Stimulated activated CD8-positive, alpha-beta memory T cell treated with anti-CD3 and anti-CD28 coated beads, Interleukin-4, amount 100 ng/mL, for 4 hours (primary cell): ENCODE measurements at places on chromosomes 6 and 20.
A peak's percentile ranks its signal among the peaks of the same experiment; 100 is the strongest.

DNA sequence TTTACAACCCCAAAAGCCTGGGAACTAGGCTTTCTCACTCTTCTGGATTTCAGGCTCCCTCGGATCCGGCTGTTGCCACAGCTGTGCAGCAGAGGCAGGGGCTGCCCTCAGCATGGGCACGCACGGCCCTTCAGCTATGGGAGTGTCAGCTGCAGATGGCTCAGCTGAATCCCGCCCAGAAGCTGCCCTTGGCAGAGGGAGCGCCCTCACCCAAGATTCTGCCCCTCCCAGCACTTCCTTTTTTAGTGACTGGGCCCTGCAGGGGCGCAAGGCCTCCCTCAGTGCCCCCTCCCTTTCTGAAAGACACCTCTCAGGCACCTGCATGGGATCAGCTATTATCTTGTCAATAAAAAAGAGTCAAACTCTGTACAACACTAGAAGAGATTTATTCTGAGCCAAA, 67.9 kb upstream of the THBS2 start:
- no peak for DNase-seq

- DNase-seq: no peak
Observed at GRCh38 chr20:53778041-53778516, 184.4 kb upstream of the ZNF217 start.

GRCh38 chr20:61802721-61803311, 262.9 kb downstream of the TAF4 start:
- DNase-seq: no peak

DNA sequence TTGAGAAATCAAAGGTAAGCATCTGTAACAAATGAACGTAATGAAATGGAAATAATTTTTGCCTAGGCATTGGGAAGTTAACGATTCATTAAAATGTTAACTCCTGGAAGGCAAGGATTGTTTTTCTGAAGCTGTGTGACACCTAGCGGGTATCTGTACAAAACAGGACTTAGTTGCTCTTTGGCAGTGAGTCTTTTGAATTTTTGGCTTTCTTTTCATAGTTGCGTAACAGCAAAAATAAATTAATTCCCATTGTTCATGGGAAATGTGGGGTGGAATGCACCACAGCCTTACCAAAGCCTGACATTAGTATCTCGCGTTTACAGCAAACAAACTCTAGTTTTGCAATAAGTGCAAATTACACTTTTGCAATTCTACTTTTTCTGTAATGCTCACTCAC, 92.7 kb upstream of the DTNBP1 start:
- DNase-seq: no peak

- no peak for DNase-seq
Observed at GRCh38 chr6:31978831-31979230, 3.0 kb upstream of the C4A start.

GRCh38 chr6:31462964-31463870, 34.7 kb upstream of the MICB start:
- DNase-seq: peak; percentile 76

GRCh38 chr20:9389346-9389745, 125.0 kb upstream of the LAMP5 start:
- DNase-seq: no peak

DNA sequence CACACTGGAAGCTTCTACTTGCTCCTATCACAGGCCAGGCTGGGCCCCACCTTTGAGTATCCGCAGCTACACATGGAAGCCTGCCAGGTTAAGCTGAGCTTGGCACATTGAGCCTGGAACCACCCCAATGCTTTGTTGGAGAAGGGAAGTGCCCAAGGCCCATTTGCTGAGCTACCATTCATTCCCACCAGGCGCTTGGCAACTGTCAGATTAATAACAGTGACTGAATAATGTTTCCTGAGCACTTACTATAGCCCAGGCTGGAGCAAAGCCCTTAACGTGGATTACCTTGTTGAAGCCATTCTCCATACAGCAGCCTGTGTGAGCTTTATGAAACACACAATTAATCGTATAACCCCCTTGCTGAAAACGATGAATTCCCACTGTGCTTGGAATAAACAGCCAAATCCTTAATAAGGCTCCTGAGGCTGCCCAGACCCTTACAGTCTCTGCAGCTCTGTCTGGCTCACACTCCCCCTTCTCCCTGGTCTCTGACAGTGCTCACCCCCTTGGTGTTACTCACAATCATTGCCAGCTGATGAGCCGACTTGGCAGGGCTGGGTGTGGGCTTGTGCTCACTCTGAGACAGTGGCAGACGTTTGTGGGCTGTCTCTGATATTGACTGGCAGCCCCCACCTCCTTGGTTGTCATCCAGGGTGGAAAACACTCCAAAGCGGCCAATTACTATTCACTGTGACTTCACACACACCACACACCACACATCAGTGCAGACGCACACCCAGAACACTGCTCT, 357.1 kb downstream of the MAFB start:
- no peak for DNase-seq

GRCh38 chr20:51514836-51515235, 27.7 kb downstream of the NFATC2 start:
- DNase-seq: no peak

GRCh38 chr6:88137915-88138314, 28.2 kb downstream of the CNR1 start:
- DNase-seq: no peak

DNA sequence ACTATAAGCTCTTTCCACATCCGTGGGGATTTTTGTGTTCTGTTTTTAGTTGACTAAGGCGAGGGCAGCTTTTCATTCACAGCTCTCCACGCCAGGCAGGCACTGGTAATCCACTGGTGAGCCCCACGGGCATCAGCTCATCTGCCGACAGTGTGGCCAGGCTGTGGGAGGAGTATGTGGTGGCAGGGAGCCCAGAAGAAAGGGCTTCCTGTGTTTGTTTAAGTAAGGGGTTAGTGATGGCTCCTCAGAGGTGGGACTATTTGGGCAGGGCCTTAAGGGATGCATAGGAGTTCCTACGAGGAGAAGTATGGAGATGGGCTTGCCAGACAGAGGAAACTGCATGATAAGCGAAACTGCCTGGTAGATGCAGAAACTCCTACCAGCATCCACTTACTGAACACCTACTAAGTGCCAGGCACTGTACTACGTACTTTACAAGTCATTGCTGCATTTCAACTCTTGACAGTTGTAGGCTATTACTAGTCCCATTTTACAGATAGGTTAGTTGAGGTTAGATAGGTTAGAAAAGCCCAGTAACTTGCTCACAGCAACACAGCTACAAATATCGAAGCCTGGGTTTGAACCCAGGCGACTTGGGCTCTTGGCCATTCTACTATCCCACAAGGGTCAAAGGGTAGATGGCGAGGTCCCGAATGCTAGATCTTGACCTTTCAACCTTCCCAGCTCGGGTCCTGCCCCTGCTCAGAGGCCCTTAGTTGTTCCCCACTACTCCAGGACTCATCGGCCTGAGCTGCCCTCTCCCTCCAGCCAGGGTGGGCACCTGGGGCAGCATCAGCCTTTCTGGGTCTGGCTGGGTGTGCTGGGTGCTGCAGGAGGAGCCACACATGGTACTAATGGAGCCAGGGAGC, 55.1 kb downstream of the CEBPB start:
- DNase-seq: no peak

- DNase-seq: no peak
Observed at GRCh38 chr6:15399641-15400470, 154.0 kb downstream of the JARID2 start.

- DNase-seq: no peak
Observed at GRCh38 chr20:37372441-37372840, 26.5 kb downstream of the SRC start.

- no peak for DNase-seq
Observed at GRCh38 chr6:127956956-127957355, 56.1 kb upstream of the THEMIS start.

GRCh38 chr6:20870493-20870892, 336.2 kb downstream of the CDKAL1 start:
- DNase-seq: no peak

GRCh38 chr6:89508755-89509563, 76.0 kb downstream of the ANKRD6 start:
- no peak for DNase-seq

DNA sequence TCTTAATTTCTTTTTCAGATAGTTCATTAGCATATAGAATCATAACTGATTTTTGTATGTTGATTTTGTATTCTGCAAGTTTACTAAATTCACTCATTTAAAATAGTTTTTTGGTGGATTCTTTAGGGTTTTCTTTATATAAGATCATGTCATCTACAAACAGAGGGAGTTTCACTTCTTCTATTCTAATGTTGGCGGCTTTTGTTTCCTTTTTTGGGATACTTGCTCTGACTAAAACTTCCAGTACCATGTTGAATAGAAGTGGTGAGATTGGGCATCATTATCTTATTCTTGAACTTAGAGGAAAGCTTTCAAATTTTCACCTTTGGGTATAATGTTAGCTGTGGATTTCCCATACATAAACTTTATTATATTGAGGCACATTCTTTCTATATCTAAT, 296.9 kb downstream of the BCKDHB start:
- DNase-seq: no peak

DNA sequence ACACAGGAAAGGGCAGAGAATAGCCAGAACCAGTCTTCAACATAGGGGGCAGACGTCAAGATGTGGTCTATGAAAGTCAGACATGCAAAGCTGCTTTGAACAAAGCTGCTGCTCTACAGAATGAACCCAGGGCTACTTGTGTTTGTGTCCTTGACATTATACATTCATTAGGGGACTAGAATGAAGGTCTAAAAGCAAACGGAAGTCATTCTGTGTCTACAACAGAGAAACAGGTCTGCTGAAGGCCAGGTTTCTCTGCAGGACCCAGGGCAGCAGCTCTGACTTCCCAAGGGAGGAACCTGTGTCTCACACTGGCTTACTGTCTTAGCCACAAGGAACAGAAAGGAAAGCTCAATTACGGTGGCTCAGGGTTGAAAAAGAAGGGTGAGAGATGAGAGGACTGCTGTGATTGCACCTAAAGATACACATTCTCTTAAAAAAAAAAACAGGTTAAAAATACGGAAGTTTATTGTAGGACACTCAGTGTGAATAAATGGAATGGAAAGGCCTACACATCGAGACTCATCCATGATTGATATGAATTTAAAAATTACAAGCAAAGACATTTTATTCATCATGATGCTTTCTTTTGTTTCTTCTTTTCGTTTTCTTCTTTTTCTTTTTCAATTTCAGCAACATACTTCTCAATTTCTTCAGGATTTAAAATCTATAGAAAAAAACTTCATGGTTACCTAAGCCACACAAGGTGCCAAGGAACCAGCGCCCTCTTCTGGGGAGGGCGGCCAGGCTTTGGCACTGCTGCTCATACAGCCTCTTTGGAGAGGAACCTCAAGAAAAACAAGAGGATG, 6.7 kb downstream of the PSMA7 start:
- no peak for DNase-seq

- no peak for DNase-seq
Observed at GRCh38 chr20:24724982-24725533, 224.0 kb upstream of the CST7 start.

DNA sequence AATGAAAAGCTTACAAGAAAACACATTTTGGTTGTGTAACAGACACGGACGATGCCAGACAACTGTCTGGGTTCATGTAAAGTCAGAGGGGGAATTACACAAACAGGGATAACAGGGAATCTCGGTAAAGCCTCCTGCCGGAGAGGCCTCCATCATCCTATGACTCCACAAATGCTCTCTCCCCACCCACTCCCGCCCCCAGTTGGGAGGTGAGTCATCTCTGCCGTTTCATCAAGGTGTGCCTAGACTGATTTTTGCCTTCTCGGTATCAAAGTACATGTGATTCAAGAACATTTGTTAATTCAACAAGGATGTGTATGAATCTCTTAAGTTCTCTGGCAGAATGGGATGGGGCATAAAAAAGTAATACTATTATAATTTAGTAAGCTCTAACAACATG, 304.9 kb upstream of the PRDM1 start:
- DNase-seq: peak; percentile 40

GRCh38 chr20:39282619-39283092, 320.5 kb downstream of the DHX35 start:
- no peak for DNase-seq

- no peak for DNase-seq
Observed at GRCh38 chr6:149336609-149336928, 19.1 kb downstream of the TAB2 start.

DNA sequence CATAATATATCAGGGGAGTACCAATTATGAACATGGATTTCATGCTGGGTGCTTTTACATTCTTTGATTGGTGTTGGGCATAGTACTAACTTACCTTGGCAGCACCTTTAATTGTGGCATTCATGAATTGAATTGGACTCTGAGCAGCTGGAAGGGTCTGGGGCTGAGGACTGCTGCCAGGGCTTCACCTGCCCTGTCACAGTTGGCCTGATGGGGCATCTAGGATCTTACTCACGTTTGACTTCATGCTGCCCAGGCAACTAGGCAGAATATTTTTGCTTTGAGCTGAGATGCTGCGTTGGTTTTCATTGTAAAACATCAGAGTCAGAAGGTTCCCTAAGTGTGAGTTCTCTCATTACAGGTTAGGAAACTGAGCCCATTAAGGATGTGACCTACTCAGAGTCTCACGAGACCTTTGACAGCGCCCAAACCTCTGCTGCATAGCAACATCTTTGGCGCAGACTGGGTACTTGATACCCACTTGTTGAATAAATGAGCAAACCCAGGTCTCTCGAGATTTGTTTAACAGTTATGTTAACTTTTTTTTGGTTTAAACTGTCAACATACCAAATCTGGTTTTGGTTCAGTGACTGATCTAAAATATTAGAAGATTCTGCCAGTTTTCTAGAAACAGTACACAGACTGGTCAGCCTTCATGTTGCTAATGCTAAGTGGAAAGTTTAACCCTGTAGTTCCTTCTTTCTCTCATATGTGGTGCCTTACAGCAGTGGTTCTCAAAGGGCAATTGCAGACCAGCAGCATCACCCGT, 104.9 kb downstream of the TCP11 start:
- DNase-seq: no peak

GRCh38 chr20:3031524-3032147, 11.8 kb upstream of the GNRH2 start:
- DNase-seq: no peak

GRCh38 chr20:62236200-62236599, 2.1 kb upstream of the OSBPL2 start:
- no peak for DNase-seq

GRCh38 chr20:750801-751200, 17.5 kb downstream of the SLC52A3 start:
- no peak for DNase-seq

GRCh38 chr6:102773636-102774035, 1380.1 kb downstream of the GRIK2 start:
- no peak for DNase-seq

DNA sequence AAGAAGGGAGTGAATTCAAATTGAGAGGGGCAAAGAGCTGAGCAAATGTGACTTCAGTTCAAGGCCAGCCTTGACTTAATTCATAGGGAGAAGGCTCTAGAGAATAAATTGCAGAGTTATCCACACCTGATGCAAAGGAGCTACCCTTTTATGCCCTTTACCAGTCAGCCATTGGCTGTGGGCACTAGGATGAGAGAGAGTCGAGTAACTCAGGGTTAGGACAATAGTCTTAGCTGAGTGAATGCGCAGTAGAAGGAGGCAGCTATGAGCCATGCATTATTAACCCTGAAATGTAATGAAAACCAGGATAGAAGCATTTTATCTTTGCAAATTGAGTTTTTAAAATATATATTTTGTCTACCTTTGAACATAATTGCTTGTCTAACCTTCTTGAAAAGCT, 63.0 kb upstream of the TINAG start:
- no peak for DNase-seq
